ENCODE measurements at places on chromosomes 1 and 21. TPM values are rescaled to one million over a fixed set of nuclear protein-coding genes. Genes with fewer than 3 reads are reported as not detected.

GRCh38 chr1:51520700-51521248 is 1.7 kb upstream of the EPS15 start:
- H3K4me1 ChIP-seq: peaks cover 2% of the 10 kb centered on the region
- no peaks in the 10 kb centered on the region for H3K27me3 ChIP-seq
- DNase-seq: no peak
- no peaks in the 10 kb centered on the region for H3K36me3 ChIP-seq

- H3K4me3 ChIP-seq: no peak overlapping the region
- no peak for DNase-seq
- H3K4me1 ChIP-seq: no peaks in the 10 kb centered on the region
- no peak overlapping the region for H3K27ac ChIP-seq
These were observed 75.1 kb upstream of the NEGR1 start for GRCh38 chr1:72357411-72357810.

DNA sequence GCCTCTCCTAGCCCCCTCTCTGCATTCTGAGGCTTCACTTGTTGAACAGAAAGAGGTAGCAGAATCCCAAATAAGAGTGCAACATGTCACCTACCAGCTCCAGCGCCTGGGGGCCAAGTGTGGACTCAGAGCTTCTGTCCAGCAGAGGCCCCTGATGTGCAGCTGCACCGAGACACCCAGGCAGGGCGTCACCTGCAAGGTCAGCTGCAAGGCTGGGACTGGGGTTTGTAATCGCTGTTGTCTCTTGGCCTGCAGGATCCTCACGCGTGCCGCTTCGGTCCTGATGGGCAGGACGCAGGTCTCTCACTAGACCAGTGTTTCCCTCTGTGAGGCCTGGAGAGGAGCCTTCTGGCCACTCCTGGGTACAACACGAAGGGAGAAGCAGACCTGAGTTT is 4.3 kb upstream of the SLX9 start:
- peaks cover 30% of the 10 kb centered on the region for H3K4me1 ChIP-seq
- peaks cover 4% of the 10 kb centered on the region for H3K27me3 ChIP-seq
- no peak overlapping the region for H3K27ac ChIP-seq
- no peaks in the 10 kb centered on the region for H3K36me3 ChIP-seq
- DNase-seq: no peak

GRCh38 chr1:111269825-111270406 is 20.7 kb upstream of the CHIA start:
- H3K4me3 ChIP-seq: no peak overlapping the region
- H3K4me1 ChIP-seq: peaks cover 9% of the 10 kb centered on the region
- H3K36me3 ChIP-seq: no peaks in the 10 kb centered on the region
- no peak overlapping the region for H3K27ac ChIP-seq
- H3K27me3 ChIP-seq: peaks cover 13% of the 10 kb centered on the region
- no peak for DNase-seq

DNA sequence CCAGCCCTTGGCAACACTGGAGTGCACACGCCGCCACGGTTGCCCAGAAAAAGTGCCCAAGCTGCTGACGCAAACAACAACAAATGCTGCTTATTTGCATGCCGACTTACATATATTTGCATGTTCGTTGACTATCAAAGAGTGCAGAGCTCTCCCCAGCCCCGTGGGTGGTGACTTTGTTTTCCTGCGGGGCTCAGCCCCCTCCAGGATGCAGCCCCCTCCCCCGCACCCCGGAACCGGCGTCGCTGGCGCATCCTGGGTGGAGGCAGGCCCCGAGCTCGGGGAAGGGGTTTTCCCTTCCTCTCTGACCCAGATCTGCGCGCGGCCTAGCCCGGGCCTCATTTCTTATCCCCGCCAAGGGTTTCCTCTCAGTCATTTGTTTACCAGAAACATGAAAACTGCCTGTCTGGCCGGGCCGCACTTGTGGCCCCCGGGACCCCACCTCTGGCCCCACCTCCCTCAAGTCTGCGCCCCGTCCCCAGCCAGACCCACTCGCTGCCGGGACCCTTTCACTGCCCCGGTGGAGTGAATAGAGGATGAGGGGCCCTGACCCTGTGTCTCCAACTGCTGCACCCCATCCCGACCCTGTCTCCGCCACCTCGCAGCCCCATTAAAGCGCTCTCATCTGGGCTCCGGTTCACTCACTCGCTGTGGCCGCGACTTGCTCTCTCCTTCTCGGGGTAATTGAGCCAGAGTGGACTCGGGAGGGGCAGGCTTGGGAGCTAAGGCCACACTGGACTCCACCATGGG is 5.5 kb downstream of the TNFRSF25 start:
- DNase-seq: no peak
- H3K27ac ChIP-seq: no peak overlapping the region
- no peaks in the 10 kb centered on the region for H3K36me3 ChIP-seq
- peak overlapping the region; percentile 37 for H3K4me3 ChIP-seq

DNA sequence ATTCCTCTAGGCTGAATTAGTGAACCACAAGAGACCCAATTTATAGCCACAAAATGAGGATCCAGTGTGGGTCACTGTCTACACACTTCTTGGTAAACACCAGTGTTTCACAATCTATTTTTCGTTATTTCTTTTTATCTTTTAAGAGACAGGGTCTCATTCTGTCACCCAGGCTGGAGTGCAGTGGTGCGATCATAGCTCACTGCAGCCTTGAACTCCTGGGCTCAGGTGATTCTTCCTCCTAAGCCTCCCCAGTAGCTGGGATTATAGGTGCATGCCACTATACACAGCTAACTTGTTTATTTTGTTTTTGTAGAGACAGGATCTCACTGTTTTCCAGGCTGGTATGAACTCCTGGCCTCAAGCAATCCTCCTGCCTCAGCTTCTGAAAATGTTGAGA is 29.3 kb upstream of the SLC45A3 start:
- H3K27me3 ChIP-seq: no peaks in the 10 kb centered on the region
- DNase-seq: no peak
- H3K4me3 ChIP-seq: no peak overlapping the region
- no peaks in the 10 kb centered on the region for H3K4me1 ChIP-seq
- no peak overlapping the region for H3K27ac ChIP-seq

- no peaks in the 10 kb centered on the region for H3K4me1 ChIP-seq
- no peaks in the 10 kb centered on the region for H3K27me3 ChIP-seq
- peaks cover 4% of the 10 kb centered on the region for H3K36me3 ChIP-seq
- no peak overlapping the region for H3K27ac ChIP-seq
- DNase-seq: no peak
- H3K4me3 ChIP-seq: no peak overlapping the region
These were observed 58.8 kb upstream of the PRDX6 start for GRCh38 chr1:173418107-173418985.

Gene TCEA3
- 40.1 TPM for total RNA-seq

Measured in right atrium auricular region (tissue), 2 donors.